ENCODE measurements at places on chromosomes 11 and 22.

GRCh38 chr11:117361432-117361831, 33.8 kb downstream of the CEP164 start:
- DNase-seq, result no peak

DNA sequence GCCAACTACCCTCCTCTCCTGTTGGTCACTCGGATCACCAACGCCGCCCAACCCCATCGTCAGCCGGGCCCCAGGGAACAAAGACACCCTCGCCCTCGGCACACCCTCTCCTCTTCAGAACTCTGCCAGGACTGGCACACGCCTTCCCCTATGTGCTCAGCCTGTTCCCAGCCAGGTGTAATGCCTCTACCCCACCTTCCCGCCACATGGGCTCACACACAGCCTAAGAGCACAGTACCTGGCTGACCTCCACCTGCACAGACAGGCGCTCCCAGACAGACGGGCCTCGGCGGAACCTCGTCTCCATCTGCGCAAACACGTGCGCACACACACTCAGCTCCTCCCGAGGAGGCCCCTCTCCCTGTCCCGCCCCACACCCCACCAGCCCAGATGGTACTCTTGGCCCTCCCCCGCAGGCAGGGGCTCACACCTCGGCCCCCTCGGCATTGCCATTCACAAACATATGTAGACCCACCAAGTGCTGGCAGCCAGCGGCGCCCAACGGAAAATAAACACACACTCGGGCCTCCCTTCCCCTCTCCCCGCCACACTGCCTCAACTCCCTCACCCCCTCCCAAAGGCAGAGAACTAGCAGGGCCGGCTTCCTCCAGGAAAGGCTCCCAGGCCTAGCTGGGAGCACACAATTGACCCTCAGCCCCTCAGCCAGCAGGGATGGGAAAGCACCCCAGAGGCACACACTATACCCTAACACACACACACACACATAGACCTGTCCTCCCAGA, 8.5 kb downstream of the ELFN2 start:
- no peak for DNase-seq

GRCh38 chr11:17014321-17014832, at the start of gene PLEKHA7:
Gene PLEKHA7, minus strand, starts transcription at chr11:17014414. Its CDS starts 13 bp downstream, at chr11:17014401.
- no peak for DNase-seq

DNA sequence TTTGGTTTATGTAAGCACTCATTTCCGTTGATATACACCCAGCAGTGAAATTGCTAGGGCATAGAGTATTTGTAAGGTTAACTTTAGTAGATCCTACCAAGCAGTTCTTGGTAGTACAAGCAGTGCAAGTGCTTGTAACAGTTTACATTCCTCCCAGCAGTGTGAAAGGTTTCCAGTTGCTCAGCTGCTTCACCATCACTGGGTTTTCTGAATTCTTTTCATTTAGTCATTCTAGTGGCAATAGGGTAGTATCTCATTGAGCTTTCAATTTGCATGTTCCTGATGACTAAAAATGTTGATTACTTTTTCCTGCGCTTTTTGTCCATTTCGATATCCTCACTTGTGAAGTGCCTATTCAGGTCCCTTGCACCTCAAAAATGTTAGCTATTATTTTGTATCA, 34.3 kb downstream of the ZNF202 start:
- no peak for DNase-seq

DNA sequence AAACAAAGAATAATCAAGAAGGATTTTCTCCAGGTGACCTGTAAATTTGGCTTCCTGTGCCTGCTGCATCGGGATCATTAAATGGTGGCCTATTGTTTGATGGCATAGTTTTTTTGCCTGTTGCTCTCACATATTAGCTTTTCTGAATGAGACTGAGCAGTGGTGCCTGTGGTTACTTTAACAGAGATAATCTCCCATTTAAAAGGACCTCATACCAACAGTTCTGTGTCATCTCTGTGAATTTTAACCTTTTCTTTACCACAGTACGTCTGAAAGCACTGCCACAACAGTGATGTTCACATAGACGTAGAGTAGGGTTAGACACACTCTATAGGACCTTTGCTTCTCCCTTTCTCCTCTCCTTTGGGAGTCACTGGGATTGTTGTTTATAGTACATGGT, 22.9 kb upstream of the RCE1 start:
- no peak for DNase-seq

DNA sequence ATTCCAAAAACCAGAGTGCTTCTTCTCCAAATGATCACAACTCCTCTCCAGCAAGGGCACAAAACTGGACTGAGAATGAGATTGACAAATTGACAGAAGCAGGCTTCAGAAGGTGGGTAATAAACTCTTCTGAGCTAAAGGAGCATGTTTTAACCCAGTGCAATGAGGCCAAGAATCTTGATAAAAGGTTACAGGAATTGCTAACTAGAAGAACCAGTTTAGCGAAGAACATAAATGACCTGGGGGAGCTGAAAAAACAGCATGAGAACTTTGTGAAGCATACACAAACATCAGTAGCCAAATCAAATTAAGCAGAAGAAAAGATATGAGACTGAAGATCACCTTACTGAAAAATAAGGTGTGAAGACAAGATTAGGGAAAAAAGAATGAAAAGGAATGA, 15.5 kb downstream of the OR52M1 start:
- DNase-seq, result no peak

- no peak for DNase-seq
These were observed 297.0 kb downstream of the SOX6 start for GRCh38 chr11:16059332-16059731.

GRCh38 chr22:37519268-37520195, at the start of gene CARD10:
Gene CARD10, minus strand, starts transcription at chr22:37519415. Its CDS starts 215 bp downstream, at chr22:37519200.
- no peak for DNase-seq

DNA sequence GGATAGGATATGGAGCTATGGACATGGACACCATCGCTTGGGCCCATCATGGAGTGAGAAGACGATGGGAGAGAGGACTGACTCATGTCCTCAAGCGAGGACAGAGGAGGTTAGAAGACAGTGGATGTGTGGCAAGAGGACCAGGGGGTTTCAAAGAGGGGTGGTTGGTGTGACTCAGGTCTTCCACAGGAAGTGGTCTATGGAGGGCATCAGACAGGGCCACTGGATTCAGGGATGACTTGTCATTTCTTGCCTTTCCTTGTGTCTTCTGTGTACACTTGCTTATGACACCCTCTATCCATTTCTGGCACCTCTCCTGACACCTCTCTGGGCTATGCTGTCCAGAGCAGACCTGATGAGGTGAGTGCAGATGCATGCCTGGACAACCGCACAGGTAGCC, 115.4 kb downstream of the OSBP2 start:
- DNase-seq, result no peak

DNA sequence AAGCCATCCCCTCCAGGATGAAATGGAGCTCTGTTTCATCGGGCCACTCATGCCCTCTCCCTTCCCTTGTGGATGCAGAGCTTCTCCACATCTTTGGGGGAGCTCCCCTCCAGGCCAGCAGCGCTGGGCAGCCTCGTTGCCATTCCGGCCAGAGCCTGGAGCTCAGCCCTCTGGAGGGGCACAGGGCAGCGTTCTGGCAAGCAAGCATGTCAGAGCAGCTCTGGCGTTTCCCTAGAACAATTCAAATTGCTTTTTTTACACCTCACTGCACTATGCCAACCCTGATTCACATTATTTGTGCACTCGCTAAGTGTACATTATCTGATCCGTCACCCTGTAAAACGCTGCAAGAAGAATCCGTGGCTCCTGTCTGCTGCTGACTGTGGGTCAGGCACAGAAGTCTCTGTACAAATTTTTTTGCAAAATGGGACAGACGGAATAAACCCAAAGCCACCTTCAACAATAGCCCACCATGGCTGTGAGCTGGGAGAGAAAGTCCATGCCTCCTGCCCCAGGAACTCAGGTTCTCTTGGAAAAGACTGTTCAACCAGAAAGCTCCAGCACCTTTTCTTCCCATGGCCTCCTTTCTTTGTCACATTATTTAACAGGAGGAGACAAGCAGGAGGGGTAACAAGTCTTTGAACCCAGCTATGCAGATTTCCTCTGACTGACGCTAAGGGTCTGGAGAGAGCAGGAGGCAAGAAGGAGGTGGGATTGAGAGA, 139.5 kb upstream of the CADM1 start:
- DNase-seq, result no peak

GRCh38 chr11:61477727-61478148, 30.8 kb upstream of the LRRC10B start:
- no peak for DNase-seq

GRCh38 chr11:68838572-68838964, 3.1 kb downstream of the CPT1A start:
- no peak for DNase-seq

DNA sequence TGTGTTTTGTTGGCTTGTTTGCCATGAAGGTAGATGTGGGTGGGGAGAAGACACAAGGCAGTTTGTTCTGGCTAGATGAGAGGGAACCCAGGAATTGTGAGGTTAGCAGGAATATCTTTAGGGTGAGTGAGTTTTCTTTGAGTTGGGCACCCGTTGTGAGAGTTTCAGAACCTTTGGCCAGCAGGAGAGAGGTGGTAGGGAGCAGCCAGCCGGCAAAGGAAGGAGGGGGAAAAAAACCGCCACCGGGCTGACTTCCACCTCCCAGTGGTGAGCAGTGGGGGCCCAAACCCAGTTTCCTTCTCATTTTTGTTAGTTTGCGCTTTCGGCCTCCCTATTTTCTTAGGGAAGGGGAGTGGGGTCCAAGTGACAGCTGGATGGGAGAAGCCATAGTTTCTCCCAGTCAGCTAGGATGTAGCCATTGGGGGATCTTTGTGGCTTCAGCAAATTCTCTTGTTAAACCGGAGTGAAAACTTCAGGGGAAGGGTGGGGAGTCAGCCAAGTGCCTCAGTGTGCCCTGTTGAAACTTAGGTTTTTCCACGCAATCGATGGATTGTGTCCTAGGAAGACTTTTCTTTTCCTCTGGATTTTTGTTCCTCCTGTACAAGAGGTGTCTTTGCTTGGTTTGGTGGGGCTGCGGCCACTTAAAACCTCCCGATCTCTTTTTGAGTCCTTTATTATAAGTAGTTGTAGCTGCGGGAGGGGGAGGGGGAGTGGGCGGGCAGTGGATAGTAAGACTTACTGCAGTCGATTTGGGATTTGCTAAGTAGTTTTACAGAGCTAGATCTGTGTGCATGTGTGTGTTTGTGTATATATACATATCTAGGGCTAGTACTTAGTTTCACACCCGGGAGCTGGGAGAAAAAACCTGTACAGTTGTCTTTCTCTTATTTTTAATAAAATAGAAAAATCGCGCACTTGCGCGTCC, 1.1 kb upstream of the GCAT start:
- no peak for DNase-seq

- DNase-seq, result no peak
These were observed 37.9 kb upstream of the PPARA start for GRCh38 chr22:46112405-46112804.

GRCh38 chr11:125350206-125351032, 145.6 kb downstream of the FEZ1 start:
- DNase-seq, result no peak

DNA sequence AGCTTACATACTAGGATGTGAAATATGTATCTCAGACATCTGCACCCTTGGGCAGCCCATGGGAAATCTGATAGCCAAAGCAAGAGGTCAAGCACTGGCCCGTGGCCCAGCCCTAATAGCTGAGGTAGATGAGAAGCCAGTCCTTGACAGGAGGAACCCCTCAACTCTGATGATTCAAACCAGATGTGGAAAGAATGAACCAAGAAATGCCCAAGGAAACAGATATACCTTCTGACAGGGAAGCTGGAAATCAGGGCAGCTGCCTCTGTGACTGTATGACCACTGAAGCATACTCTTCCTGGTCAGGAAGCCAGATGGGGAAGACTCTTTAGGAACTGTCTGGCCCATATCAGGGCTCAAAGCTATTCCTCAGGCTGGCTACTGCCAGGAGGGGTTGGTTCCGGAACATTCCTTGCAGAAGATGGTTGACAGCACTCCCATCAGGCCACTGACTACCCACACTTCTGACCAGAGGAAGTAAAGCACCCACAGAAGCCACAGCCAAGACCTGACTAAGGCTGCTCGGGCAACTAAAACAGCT, 124.2 kb downstream of the SWAP70 start:
- DNase-seq, result peak; percentile 21

DNA sequence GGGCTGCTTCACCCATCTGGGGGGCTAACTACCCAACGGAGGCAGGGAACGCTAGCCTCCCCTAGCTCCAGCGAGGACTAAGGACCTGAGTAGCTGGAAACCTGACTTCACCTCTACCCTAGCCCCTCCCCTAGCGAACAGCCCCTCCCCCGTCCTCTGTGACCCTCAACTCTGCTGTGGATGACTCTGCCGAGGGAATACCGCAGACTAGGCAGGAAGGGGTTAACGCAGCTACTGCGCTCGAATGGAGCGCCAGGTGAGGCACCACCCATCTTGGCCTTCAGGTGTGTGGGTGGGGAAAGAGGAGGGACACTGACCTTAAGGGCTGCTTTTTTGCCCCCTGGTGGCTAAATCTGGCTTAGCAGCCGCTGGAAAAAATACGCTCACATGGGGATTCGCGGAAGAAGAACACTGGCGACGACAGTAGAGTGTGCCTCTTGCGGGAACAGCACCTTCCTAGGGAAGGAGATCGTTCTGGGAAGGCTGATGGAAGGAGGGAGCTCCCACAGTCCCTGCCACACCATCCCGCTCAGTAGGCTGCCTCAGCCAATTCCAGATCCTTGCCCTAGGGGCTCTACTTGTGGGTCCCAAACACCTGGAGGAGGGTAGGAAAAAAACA, 4.5 kb upstream of the BCL9L start:
- no peak for DNase-seq

GRCh38 chr11:19987331-19987801, 172.9 kb downstream of the DBX1 start:
- DNase-seq, result no peak

GRCh38 chr11:792873-793272, 3.0 kb upstream of the CEND1 start:
- no peak for DNase-seq

GRCh38 chr11:35043936-35044335, 95.0 kb upstream of the CD44 start:
- DNase-seq, result no peak

DNA sequence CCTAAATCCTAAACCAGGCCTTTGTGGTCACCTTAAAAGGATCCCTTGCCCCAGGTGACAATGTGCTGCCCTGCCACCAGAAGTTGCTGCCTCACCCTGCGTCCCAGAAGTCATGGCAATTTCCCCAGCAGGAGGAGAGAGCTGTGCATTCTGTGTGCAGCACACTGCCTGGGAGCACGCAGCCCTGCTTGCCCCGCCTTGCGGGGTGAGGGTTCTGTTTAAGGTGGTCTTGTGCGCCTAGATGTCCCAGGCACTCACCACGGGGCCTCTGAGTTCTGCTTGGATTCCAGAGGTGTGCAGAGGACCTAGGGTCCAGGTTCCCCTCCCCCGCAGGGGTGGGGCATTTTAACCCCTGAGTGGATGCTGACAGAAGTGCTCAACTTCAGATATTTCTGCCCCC, 95.0 kb downstream of the GRAMD1B start:
- no peak for DNase-seq

All from smooth muscle cell of the brain vasculature (primary cell).